ENCODE measurements at places on chromosomes 6 and 20.

GRCh38 chr6:121235386-121235785 is 98.9 kb downstream of the TBC1D32 start:
- DNase-seq, result no peak

DNA sequence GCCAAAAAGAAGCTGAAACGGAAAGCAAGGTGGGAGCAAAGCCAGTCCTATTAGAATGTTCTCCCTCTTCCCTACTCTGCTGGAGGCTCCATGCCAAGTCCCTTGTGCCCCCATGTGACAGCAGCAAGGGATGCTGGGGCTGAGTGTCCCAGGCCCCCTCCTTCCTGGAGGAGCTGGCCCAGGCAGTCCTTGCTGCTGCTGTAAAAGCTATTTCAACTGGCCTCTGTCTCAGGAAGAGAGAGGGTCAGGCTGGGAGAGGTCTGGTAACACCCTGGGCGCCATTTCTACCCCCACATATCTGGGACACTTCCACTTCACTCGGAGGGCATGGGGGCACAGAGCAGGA is 25.0 kb downstream of the TTBK1 start:
- DNase-seq, result peak; percentile 84

DNA sequence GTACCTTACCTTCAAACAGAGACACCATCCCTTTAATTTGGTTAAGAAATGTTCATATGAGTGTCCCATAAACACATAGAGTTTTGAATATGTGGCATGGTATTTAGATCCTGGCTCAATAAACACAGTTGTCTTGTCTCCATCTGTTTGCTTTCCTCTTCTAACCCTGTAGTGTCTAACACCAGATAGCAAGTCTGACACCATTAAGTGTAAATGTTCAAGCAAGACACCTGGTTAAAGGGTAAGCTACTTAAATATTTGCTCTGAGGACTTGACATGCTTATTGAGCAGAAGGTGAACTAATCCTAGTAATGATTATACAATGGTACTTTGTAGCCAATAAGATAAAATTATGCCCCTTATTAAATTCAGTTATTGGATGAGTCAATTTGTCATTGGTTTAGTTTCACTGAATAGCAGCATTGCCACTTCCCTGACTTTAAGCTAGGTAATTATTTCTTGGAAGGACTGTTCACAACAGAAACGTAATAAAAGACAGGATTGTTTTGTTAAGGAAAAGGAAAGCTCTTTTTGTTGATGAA is 26.9 kb upstream of the GOPC start:
- DNase-seq, result no peak

DNA sequence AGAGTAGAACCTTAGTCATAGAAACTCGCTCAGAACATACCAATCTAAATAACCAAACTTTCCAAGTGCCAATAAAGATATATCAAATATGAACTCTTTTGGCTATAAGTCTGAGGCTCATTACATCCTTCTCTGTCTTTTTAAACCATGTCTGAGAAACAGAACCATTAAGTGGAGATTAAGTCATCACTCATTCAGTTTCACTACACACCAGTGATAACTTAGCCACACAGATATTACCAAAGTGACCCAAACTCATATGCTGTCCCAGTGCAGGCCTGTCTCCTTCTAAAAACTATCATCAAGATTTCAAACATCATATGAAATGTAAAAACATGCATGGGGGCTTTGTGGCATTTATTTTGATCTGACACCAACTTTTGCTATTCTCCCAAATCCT is 12.0 kb downstream of the GCLC start:
- DNase-seq, result no peak

DNA sequence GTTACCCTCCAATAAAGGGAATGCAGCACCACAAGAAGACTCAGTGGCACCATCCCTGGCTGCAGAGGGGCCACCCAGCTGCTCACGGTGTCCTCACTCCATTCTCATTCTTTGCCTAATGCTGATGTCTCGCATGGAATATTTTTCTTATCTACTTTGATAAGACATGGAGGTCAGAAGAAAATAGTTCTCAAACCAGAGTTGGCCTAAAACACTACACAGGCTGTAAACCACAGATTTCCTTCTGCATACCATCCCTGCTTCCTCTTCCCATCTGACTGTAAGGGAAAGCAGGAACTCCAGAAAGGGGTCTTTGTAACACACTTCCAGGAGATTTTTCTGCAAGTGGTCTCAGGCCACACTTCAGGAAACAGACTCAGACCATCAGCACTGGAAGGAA is 43.1 kb upstream of the CD93 start:
- DNase-seq, result no peak

DNA sequence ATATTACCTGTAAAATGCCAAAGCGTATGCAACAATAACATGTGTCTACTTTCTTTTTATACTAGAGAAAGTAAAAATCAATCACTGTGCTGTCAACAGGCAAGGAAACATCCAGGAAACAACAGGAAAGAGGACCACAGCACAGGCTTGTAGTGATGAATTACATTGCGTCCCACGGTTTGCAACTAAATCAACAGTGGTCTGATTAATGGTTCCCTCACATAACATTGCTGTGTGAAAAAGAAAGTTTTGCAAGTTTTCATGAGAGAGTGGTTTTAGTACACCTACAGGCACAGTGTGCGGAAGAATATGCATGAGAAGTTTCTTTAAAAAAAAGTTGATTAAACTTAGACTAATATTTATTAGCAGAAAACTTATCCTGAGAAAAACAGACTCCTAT is 329.5 kb upstream of the HSF2 start:
- no peak for DNase-seq

- peak; percentile 18 for DNase-seq
These were observed 46.9 kb upstream of the POU3F2 start for GRCh38 chr6:98787435-98787834.

DNA sequence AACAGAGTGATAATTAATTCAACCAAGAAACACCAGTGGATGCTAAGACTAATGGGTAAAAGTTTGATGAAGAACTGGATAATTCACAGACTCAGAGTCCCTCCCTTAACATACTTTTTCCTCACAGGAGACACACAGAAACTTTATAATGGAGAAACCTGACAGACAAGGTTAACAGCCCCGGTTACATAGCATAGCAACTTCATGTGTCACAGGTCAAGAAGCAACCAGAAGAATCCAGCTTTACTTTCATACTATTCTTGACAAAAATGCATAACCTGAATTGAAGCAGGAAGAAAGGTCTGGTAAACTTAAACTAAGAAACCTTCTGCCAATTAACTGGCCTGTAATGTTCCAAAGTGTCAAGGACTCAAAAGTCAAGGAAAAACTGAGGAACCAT is 375.9 kb downstream of the RNF144B start:
- DNase-seq, result no peak

GRCh38 chr6:55320696-55321086 is 6.6 kb upstream of the GFRAL start:
- no peak for DNase-seq

- DNase-seq, result peak; percentile 14
These were observed 271.1 kb upstream of the CHD6 start for GRCh38 chr20:41889126-41889843.

DNA sequence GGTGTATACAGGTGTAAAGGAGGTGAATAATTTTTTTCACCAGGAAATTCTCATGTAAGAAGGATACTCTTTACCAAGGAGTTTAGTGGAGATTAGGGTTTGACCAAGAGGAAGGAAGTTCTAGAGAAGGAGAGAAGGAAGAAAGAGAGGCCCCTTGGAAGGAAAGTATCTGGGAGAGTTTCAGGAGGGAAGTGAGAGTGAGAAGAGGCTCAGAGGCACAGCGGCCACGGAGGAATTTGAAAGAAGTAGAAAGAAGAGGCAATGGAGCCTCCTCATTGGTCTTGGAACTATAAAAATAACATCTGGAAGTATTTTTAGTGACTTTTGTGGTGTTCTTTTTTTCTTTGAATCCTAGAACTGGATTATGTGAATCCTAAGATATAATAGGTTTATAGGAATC is 50.8 kb upstream of the MCUR1 start:
- DNase-seq, result peak; percentile 8

GRCh38 chr20:58897488-58897887 is 45.0 kb downstream of the GNAS start:
- no peak for DNase-seq

DNA sequence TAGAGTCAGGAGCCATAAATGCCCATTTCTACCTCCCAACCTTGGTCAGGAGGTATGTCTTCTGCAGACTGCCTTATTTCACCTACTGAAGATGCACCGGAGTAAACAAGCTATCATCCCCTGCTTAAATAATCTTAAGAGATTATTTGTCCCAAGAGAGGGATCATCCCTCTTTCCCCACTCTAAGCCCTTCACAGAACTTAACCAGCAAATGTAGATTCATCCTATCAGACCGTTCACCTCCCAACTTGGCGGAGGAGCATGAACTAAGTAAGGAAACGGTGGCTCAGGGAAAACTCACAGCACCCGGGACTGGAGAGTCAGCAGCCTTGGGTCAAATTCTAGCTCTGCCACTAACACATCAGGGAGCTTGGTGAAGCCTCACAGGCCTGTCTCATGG is 115.3 kb downstream of the TRERF1 start:
- no peak for DNase-seq

GRCh38 chr20:3993109-3993508 is 22.2 kb downstream of the RNF24 start:
- DNase-seq, result no peak

- peak; percentile 39 for DNase-seq
These were observed 25.8 kb upstream of the TMEM217 start for GRCh38 chr6:37283671-37284151.

GRCh38 chr6:29227235-29227634 is 56.5 kb downstream of the OR2J2 start:
- no peak for DNase-seq

DNA sequence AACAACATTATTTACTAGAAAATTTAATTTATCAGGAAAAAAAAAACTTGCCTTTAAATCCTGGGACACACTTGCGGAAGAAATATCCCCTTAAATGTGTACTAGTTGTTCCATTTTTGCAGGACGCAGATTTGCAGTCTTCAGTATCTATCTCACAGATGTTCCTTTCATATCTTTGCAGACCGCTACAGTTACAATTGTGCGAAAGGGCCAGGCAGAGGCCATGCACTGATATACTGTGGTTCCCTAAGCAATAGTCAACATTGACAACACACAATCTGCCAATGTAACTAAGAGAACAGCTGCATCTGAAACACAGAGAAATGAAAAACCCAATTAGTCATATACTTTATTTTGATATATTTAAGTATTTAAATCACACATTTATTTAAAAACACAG is 411.2 kb downstream of the EYS start:
- no peak for DNase-seq

DNA sequence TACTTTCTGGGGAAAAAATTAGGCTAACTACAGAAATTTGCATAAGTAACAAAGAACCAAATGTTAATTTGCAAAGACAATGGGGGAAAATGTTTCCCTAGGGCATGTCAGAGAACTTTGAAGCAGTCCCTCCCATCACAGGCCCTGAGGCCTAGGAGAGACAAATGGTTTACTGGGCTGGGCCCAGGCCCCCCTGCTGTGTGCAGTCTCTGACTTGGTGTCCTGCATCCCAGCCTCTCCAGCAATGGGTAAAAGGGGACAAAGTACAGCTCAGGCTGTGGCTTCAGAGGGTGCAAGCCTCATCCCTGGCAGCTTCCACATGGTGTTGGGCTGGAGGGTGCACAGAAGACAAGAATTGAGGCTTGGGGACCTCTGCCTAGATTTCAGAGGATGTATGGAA is 788.4 kb downstream of the FRK start:
- no peak for DNase-seq

DNA sequence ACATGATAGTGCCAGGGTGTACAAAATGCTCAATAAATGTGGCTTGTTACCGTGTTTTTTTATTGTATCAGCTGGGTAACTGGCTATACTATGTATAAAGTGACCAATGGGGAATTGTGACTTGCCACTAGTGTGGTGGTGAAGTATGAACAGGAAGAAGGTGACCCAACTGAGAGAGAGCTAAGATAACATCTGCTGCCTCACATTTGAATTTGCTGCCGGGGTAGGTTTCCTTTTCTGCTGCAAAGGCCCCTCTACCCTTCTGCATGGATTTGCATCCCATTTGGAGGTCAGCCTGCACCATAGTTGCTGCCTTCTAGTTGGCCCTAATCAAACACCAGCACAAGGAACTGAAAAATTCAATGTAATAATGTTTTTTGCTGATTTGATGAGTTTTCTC is 24.1 kb downstream of the IL17A start:
- DNase-seq, result no peak
